ENCODE measurements at places on chromosomes 7 and 10.
A peak's percentile ranks its signal among the peaks of the same experiment; 100 is the strongest.

- DNase-seq: no peak
These were observed 86.7 kb downstream of the KLF6 start for GRCh38 chr10:3698312-3698711.

DNA sequence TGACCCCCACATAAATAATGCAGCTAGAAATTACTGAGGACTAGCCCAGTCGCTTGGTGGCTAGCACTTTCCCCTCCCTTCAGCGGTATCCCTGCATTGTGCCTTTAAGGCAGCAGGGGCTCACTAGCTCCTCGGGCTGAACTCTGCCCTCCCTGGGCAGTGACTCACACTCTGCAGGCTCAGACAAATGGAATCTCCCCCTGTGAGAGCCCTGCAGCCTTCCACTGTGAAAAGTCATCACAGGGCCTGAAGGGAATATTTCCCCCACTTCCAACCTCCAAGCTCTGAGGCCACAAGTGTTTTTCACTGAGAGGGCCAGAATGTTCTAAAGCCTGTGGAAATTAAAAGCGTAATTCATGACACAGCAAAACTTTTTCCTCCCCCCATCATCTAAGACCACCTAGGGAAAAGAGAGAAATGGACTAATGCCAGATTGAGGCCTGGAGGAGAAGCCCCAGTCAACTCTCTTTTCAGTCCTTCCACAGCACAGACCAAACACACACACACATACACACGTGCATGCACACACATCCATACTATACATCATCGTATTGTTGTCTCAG lies 93.6 kb upstream of the COL1A2 start:
- DNase-seq: no peak

- no peak for DNase-seq
These were observed 24.0 kb upstream of the ABCB4 start for GRCh38 chr7:87499494-87499893.

GRCh38 chr10:23358357-23358756 lies 13.8 kb upstream of the C10orf67 start:
- DNase-seq: no peak

- DNase-seq: peak; percentile 85
These were observed at the start of gene ELMO1 for GRCh38 chr7:37448636-37449361. Gene ELMO1 (minus strand): TSS chr7:37448864. CDS start chr7:37342690, 106,174 bp downstream.

DNA sequence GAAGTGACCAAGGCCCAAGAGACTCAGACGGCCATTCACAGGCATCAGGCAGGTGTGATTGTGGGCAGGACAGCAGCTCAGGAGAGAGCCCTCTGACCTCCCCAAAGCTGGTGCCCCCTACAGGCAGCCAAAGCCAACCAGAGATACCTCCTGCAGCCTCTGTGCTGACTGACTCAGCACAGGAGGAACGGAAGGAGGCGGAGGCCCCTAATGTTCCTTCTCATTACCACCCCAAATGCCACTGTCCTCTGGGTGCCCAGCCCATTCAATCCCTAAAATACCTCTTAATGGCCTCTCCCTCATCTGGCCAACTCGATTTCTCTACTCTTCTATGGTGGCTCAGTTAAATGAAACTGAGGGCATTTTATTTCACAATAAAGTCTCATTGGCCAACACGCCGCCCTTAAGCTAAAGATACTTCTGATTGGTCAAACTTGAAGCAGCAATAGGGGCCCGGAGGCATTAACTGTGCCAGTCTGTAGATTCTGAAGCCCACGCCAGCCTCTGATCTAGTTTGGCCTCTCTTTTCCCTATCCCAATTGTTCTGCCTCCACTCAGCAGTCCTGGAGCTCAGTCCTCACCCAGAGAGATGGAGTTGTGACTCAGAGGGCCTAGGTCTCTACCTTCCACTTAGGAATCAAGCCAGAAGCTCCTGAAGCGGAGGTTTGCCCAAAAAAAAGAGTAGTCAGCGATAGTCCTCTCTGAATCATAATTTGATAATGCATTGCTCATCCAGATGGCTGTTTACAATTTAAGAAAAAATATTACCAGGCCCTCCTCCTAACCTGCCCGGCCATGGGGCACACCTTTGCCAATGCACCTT lies 1.2 kb downstream of the CYREN start:
- peak; percentile 80 for DNase-seq

- DNase-seq: no peak
These were observed 51.0 kb downstream of the COL1A2 start for GRCh38 chr7:94445696-94446194.

DNA sequence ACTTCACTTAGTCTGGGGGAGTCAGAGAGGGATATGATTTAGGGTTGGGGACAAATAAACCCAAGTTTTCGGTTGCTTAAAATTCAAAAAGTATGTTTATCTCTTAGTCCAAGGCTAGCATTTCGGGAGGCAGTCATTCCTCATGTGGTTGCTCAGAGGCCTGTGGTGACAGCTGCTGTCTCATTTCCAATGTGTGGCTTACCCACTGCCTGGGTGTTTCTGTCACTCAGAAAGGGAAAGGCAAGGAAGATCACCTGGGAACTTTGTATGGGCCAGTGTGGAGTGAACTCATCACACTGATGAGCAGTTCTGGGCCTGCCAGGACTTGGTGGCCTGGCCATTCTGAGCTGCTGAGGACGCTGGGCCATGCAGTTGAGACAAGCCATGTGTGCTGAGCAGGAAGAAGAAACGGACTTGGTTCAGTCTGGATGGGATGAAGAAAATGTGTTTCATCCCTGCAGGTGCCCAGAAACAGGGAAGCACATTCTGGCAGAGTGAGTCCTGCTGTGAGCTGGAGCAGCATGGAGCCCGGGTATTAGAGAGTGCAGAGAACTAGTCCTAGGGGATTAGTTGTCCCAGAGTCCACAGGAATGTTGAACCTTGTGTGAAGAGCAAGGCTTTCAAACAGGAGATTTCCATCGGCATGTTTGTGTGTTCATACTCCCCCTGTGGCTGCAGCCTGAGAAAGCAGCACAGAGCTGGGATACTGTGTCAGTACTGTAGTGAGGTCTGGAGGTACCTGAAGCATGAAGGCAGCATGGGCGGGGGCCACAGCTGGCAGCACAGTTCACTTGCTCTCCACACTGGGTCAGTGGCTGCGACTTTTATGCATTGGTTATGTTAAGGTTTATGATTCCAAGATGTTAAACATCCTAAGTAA lies 211.1 kb upstream of the IGFBP3 start:
- no peak for DNase-seq

GRCh38 chr7:33807779-33808482 lies 97.4 kb upstream of the BMPER start:
- DNase-seq: peak; percentile 29

DNA sequence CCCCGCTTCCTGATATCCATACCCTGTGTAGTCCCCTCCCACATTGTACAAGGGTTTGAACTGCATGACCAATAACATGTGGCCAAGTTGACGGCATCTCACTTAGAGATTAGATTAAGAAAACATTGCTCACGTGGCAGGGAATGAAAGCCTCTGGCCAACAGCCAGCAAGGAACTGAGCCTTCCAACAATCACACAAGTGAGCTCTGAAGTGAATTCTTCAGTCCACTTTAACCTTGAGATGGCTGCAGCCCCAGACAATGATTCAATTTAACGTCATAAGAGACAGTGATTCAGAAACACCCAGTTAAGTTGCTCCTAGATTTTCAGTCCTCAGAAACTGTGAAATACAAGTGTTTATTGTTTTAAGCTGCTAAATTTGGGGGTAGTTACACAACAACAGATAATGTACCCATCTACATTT lies 165.9 kb upstream of the PLXNA4 start:
- no peak for DNase-seq

GRCh38 chr7:31647511-31647910 lies 39.5 kb upstream of the PPP1R17 start:
- no peak for DNase-seq

DNA sequence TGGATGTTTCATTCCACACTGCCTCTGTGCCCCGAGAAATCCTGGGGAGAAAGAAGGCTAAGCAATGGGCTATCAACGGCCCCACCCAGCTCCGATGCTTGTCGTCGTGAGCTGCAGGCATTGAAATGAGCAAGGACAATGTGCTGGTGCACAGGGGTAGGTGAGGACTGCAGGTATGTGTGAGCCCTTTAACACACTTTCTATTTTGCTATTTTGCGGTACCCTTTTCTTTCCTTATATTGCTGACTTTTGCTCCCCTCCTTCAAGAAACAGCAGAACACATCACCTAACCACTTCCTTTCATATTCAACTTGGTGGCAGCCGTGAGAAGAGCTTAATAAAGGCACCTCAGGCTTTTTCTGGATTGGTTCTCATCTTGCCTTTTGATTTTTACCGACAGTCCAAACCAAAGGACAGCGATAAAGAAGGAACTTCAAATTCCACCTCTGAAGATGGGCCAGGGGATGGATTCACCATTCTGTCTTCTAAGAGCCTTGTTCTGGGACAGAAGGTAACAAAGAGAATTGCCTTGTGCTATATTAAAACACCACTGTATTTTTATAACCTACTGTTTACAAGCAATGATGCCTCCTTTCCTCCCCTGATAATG lies 39.2 kb downstream of the AIFM2 start:
- DNase-seq: peak; percentile 29

DNA sequence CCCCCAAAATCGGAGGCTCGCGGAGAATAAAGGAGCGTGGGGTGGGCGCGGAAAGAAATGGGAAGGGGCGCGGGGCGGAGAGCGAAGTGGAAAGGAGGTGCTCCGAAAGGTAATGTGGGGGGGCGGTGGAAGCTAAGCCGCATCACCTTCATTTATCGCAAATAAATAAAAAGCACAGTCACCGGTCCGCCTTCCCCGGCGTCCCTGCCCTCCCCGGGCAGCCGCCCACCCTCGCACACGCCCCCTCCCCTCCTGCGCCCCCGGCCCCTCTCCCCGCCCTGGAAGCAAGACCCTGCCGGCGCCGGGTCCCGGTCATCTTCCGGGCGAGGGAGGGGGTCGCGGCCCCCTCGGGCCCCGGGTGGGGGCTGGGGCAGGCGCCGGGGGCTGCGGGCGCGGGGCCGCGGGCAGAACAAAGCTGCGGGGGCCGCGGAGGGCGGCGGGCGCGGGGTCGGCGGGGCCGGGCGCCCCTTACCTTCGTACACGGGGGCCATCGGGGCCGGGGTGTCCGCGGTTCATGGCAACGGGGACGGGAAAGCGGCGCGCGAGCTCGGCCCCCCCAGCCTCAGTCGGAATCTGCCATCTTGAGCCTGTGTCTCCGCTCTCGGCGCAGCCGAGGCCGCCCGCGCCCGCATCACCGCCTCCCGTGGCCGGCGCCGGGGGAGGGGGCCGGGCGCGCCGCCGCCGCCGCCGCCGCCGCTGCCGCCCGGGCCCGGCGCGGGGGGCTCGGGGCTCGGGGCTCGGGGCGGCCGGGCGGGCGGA lies 486 bp downstream of the HIPK2 start:
- DNase-seq: peak; percentile 56

DNA sequence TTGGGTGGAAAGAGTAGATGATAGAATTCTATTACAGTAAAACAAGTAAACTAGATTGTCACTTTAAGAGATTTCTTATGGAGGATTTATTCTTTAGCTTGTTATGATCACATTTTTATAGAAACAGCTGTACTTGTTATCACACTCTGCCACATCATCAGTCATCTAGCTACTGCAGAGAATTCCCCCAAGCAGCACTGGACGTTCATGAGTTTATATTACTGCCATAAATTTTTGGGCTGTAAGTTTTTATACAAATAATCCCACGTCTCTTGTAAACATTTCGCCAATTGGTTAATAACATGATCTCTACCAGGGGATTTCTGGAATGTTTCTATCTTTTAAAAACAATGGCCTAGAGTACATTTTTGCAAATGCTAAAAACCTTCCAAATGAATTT lies 238.8 kb downstream of the POLR1F start:
- no peak for DNase-seq

GRCh38 chr7:100719523-100720278 lies 567 bp upstream of the EPO start:
- no peak for DNase-seq

- DNase-seq: no peak
These were observed 12.3 kb upstream of the KIF5B start for GRCh38 chr10:32068569-32068968.

DNA sequence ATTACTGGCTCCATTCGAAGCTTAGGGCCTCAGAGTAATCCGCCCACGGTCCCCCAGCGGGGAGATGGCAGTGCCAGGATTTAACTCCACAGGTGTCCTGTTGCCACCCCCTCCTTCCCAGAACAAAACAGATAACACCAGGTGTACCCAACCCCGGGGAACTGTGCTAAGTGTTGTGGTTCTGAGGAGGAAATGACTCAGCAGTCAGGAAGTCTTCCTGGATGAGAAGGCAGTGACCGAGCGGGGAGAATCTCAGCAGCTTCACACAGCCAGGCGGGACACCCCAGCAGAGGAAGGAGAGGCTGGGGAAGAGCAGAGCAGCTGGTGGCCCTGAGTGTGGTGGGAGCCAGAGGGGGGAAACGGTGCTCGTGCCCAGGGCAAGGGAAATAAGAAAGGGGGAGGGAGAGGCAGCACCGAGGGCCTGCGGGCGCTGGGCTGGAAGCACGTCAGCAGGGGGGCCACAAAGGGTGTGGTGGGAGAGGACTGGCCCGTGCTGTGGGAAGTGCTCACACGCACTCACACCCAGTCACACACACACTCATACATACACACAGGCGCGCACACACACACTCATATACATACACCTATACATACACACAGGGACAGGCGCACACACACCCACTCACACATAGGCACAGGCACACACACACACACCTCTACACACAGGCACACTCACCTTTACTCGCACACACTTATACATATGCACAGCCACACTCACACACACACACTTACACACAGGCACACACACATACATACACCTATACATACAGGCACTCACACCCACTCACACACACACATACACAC lies 59.8 kb upstream of the CHST15 start:
- peak; percentile 60 for DNase-seq

- DNase-seq: no peak
These were observed 54.3 kb upstream of the CABCOCO1 start for GRCh38 chr10:61608255-61609033.

- DNase-seq: no peak
These were observed 531.7 kb downstream of the DNAJB9 start for GRCh38 chr7:109101332-109101731.

GRCh38 chr10:34911661-34912205 lies 96.6 kb upstream of the PARD3 start:
- DNase-seq: no peak

GRCh38 chr7:19368491-19368925 lies 223.3 kb upstream of the FERD3L start:
- DNase-seq: no peak

GRCh38 chr7:52168085-52168484 lies 851.5 kb upstream of the COBL start:
- no peak for DNase-seq

DNA sequence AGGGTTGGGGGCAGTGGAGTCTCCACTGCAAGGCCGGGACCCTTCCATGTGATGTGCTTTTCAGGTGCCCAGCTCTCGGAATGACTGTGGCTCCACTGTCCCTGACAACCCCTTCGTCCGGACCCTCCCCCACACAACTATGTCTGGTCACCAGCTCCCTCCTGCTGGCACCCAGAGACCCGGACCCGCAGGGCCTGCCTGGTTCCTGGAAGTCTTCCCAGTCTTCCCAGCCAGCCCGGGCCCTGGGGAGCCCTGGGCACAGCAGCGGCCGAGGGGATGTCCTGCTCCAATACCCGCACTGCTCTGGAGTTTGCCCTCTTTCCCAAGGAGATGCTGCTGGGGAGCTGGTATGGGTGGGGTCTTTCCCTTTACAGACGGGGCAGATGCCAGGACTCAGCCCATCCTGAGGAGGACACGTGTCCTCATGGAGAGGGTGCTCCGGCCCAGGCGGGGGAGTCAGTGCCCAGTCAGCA lies 5.5 kb downstream of the ATP6V0E2 start:
- no peak for DNase-seq

GRCh38 chr10:59668096-59668495 lies 41.6 kb downstream of the SLC16A9 start:
- no peak for DNase-seq

GRCh38 chr7:116576350-116577319 lies 51.8 kb downstream of the CAV1 start:
- DNase-seq: peak; percentile 31
